ENCODE measurements at places on chromosomes 4 and X.

DNA sequence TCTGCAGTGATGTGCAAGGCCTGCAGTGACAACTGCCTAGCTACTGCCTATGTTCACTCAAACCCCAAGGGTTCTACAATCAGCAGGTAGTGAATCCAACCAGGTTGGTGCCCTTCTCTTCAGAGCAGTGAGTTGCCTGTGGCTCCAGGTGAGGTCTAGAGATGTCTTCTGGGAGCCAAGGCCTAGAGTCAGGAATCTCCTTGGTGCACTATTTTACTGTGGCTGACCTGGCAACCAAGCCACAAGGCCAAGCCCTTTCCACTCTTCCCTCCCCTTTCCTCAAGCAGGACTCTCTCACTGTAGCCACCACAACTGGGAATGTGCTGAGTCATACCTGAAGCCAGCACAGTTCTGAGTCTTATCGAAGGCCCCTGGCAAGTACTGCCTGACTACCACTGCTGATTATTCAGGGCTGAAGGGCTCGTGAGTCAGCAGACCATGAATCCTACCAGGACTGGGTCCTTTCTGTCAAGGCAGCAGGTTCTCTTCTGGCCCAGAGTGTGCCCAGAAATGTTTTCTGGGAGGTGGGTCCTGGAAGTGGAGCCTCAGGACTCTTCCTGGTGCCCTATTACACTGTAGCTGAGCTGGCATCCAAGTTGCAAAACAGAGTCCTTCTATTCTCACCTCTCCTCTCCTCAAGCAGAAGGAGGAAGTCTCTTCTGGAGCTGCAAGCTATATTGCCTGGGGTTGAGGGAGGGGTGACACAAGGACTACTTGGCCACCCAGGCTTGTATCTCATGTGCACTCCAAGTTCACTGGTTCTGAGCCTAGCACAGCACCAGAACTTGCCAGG, 111.6 kb downstream of the BTC start:
- no peak for DNase-seq

DNA sequence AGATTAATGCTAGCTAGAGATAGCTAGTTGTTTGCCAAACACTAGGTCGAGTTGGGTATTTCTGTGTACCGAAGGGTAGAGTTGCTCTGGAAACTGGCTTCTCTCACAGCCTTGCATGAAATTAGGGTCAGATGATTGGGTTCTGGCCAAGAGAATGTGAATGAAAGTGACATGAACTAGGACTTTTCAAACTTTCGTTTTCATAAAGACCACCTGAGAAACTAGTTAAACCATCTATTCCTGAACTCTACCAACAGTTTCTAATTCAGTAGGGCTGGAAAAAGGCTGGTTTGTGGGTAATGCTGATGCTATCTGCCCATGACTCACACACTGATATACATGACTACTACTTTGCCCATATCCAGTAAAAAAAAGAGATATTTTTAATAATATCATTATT, 157.6 kb downstream of the GASK1B start:
- DNase-seq = no peak

- DNase-seq = no peak
Observed at GRCh38 chr4:162683659-162684370, 482.9 kb downstream of the NAF1 start.

- no peak for DNase-seq
Observed at GRCh38 chrX:25025615-25026014, 9.8 kb upstream of the ARX start.

DNA sequence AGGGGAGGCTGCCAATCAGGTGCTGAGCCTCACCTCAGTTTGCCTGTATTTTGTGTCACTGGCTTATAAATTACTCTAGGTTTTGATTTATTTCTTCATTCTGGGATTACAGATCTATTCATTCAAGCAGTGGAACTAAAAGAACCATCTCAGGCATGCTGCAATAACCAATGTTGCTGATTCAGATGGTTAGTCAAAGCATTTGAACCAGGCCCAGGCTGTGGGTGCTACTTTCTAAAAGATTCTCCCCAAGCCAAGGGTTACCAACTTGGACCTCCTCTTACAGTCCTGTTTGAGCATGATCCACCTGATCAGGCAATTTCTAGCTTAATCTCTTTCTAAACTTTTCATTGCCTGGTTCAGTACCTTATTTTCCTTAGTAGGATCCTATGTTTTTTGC, 67.2 kb downstream of the TMEM131L start:
- DNase-seq = no peak

DNA sequence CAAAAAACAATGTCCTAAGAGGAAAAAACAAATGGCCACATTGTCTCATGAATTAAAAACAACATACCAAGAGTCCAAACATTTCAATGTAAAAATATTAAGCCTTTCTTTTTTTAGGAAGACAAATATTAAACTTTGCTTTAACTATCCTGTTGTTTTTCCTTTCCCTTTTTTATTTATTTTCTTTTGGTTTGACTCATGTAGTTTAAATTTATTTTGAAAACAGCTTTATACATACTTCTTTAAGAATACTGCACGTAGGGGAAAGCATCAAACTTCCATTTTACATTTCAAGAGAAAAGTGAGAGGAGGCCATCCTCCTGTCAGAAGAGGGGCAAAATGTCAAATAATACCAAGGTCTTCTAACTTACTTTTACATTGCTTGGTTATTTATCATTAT, 8.7 kb downstream of the GAB1 start:
- DNase-seq = no peak

DNA sequence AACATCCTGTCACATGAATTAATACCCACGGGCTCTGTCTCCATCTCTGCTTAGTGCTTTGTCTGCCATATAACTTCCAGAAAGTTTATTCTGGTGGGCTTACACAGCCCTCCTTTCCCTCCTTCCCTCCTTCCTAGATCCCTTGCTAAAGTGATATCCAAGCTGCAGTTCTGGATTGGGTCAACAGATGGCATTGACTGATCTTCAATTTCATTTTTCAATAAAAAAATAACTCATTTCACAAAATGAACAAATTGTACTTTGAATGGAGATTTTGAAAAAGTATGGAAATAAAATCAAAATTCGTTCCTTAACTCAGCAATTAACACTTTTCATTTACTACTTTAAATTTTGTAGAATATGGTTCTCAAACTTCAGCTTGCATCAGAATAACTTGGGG, 94.9 kb downstream of the NXF2 start:
- DNase-seq = no peak

DNA sequence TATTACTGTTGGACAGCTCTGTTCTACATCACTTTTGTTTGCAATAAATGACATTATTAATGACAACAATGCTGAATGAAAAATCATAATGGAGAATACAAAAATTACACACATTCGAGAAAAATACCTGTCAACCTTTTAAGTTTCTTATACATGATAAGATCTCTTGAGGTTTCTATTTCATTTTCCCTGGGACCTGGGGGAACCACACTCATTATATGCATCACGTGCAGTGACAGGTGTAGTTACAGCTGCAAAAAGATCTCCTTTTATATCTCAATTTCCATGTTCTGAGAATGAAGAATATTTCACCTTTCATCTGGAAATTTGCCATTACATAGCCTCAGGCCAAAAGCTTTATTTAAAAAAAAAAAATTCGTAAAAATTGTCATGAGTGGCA, 1347.0 kb upstream of the AGA start:
- DNase-seq = no peak

Data from activated CD8-positive, alpha-beta memory T cell treated with anti-CD3 and anti-CD28 coated beads for 4 hours (primary cell).